ENCODE measurements at places on chromosomes 13 and 19.

GRCh38 chr19:42184401-42184861, 33.0 kb downstream of the DEDD2 start:
- peak; percentile 36 for DNase-seq

GRCh38 chr13:107421028-107421427, 794.3 kb downstream of the LIG4 start:
- no peak for DNase-seq

- DNase-seq, result no peak
Measured at GRCh38 chr19:56423276-56423984, 19.3 kb downstream of the ZNF583 start.

- DNase-seq, result peak; percentile 58
Measured at GRCh38 chr19:3573858-3574637, 1.3 kb downstream of the HMG20B start.

DNA sequence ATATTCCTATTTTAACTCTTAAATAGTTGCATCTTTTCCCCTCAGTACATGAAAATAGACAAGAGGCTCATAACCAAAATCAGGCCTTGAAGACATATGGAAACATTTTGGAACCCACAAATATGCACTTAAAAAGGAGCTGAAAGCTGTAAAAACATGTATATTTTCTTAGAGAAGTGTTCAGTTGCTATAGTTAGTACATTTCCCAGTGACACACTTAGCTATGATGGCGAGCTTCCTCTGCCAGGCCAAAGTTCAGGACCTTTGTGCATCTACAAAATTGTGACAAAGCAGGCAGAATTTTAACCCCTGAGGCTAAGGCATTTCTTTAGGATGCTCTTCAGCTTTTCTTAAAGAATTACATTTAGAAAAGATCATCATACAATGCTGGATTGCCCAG, 54.5 kb downstream of the RCBTB2 start:
- DNase-seq, result no peak

- no peak for DNase-seq
Measured at GRCh38 chr13:114311387-114311786, 2.9 kb upstream of the CHAMP1 start.

GRCh38 chr13:26872525-26873385, 112.2 kb upstream of the GPR12 start:
- DNase-seq, result peak; percentile 17
